Left hindlimb (tissue), 1 donor: ENCODE measurements at places on chromosomes 12 and 14.

GRCh38 chr12:4987076-4988046, 56.3 kb upstream of the KCNA5 start:
- DNase-seq = no peak

- DNase-seq = no peak
These were observed 70.8 kb upstream of the TMCC3 start for GRCh38 chr12:94721173-94721572.

DNA sequence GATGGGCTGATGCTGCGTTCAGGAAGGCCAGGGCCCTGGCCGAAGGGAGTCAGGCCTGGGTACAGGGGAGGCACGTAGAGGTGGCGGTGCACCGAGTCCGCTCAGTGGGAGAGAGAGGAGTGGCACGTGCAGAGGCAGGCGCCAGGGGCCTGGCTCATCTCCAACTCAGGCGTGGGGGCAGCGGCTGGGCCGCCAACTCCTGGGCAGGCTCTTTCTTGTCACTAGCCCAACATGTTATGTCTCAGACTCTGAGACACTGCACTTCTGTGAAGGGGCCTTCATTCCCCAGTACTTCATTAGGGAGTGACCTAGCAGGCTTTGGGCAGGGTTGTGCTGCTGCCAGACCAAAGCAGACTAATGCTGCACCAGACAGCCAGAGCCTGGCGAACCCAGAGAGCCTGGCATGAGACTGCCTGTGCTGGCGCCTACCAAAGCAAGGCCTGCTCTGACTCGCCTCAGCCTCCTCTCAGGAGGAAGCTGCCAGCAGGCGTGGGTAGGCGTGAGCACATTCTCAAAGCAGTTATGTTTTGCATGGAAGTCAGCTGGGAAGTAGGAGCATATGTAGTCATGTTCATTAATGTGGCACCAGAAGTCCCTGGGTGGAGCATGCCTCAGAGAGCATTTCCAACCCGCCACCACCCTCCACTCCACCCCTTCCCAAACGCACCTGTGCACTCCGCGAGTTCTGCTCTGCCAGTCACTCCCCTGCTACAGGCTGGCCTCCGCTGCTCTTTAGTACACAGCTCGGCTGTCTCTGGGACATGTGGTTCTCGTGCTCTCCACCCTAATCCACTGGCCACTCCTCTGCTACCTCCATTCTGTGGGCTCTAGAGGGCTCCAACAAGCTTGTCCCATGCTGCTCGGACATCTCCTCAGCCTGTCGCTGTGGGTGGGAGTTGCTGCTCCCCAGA, 9.7 kb downstream of the CKB start:
- no peak for DNase-seq

GRCh38 chr14:89422952-89423345, 5.9 kb upstream of the FOXN3 start:
- DNase-seq = no peak

- no peak for DNase-seq
These were observed 60.5 kb downstream of the NUMB start for GRCh38 chr14:73397810-73398209.

- DNase-seq = no peak
These were observed 23.6 kb downstream of the RFLNA start for GRCh38 chr12:124318278-124319020.

GRCh38 chr14:106694638-106695393, 1168.4 kb downstream of the TMEM121 start:
- DNase-seq = no peak

DNA sequence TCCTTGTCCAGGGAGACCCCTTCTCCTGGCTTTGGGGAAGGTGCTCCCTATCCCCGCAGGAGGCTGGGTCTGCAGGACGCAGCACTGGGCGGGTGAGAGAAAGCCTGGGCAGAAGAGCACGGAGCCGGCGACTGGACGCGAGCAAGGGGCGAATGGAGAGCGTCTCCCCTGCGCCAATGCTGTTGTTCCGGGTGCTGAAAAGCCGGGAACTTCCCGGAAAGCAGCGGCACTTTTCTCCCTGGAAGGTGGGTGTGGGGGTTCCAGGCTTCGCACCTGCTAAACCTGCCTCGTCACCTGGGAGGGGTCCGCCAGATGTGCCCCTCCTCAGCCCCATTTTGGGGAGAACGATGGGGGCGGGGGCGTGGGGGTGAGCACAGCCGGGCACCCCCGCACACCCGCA, 417.1 kb upstream of the TMTC1 start:
- DNase-seq = no peak

DNA sequence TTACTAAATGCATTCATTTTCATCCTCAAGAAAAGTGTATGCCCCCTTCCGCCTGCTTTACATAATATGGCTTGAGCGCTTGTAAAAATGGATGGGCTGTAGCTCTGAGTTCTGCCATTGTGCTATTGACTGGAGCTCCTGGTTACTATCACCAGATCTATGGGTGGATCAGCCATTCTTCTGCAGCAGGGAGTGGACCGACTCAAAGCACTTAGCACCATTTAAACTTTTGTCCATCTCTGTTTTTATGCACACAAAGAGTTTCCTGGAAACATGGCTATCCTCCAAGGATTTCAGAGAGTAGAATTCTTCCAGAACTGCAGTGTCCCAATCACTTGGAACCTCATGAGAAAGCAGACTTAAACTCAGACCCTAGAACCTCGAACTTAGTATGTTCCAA, 4.5 kb upstream of the NUMB start:
- no peak for DNase-seq

DNA sequence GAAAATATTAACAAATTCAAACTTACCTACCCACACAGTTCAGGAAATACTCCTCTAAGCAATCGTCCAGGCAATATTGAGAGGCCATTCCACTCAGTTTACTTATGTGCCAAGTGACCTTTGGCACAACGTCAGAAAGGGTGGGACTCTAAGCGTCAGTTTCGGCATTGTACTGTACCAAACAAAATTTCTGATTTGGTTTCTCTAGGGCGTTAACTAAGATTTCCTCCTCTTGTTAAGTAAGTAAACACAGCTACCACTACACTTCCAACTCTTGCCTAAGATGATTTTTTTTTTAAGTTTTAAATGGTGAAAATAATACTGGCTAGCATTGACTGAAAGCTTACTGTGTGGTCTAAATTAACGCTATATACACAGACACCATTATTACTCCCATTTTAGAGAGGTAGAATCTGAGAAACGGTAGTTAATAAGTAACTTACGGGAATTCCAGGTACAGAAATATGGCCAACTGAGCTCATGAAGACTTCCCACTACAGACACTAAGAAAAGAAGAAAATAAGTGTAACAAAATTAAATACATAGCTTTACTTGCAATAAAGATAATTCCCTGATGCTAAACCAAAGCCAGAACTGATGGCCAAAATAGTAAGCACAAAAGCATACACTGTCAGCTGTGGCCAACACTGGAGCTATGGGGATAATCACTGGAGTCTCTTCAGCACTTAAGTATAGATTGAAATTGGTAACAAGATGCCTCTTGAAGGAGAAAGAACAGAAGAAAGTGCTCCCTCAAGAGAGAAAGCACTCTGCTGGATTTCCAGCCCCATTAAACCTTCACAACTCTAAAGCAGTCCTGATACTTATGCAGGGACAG, 76.1 kb downstream of the EPS8 start:
- no peak for DNase-seq
